ENCODE measurements at places on chromosomes 3 and 15.
A peak's percentile ranks its signal among the peaks of the same experiment; 100 is the strongest.

DNA sequence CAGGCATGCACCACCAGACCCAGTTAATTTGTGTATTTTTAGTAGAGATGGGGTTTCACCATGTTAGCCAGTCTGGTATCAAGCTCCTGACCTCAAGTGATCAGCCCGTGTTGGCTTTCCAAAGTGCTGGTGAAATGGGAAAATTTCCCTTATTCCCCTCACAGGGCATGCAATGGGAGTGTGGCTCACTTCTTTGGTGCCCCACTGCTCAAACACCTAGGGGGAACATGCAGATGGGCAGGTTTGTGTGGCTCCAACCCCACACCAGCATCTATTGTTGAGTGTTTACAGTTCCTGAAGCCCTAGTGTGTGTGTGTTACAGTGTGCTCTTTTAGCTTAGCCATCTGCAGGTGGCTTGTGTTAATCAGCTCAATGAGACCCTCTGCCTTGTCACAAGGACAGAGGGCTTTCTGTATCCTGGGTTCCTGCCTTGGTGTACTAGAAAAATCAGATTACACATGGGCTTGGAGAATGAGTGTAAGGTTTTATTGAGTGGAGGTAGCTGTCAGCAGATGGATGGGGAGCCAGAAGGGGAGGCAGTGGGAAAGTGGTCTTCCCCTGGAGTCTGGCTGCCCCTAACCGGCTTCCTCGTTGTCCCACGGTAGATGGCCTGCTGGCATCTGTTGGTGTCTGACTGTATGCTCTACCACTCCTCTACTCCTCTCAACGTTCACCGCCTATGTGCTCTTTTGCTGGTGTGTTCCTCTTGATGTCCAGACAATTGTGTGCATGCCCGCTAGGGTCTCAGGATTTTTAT, 248.1 kb upstream of the CBLB start:
- DNase-seq, result no peak

DNA sequence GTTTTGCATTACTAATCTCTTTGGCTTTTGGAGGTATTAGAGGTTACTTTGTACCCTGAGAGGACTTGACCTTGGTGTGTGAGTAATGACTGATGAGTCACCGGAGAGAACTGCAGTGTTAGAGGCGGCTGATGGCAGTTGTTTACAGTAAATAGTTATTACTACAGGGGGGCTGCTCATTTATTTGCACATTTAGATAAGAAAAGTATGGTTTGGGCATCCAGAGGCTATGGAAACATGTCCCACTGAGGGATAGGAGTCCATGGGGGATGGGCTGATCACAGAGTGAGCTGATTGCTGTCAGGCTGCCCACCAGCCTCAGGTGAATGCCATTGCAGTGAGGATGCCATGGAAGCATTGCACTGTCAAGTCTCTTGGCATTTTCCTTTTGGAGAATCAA, 17.3 kb upstream of the STAC start:
- no peak for DNase-seq

DNA sequence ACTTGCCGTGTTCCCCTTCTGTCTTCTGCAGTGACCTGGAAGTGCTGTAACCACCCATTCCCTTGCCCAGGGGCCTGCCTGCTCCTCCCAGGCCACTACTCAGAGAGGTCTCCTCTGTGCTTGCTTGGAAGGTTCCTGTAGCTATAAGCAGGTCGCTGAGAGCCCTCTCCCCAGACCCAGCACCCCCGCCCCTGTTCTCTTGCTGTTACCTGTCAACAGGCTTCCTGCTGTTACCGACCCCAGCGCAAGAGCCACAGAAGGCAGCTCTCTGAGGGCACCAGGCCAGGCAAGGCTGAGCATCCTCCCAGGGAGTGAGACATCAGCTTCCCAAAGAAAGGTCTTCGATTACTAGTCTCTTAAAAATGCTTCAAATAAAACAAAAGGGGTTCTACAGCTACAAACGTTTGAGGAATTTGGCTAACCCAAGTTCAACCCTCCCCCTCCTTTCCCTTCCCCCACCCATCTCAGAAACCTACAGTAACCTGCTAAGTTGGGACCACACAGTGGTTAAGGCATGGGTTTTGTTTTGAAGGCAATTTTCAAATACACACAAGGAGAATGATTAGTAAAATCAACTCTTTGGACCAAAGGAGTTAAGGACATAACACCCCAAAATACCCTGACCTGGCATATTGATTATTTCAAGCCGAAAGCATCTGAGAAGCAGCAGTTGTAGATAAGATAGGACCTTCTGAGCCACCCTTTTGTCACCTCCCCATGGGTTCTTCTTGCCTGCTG, 74.9 kb upstream of the MFGE8 start:
- DNase-seq, result no peak

DNA sequence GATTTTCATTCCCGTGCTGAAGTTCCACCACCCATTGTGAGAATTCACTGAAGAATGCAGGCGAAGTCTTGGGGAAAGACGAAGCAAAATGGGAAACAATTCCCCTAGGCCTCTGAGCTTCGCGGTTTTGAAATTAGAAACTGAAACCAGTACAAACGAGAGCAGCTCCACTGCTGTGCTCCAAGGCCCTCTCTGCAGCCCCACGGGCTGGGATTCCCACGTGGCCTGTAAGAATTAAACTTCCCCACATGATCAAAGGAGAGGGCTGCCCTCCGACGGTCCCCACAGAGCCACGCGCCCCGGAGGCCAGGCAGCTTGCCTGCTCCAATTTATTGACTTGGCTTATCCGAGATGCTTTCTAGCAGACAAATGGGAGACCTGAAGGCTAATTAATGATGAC, 144.0 kb downstream of the GREM1 start:
- no peak for DNase-seq

DNA sequence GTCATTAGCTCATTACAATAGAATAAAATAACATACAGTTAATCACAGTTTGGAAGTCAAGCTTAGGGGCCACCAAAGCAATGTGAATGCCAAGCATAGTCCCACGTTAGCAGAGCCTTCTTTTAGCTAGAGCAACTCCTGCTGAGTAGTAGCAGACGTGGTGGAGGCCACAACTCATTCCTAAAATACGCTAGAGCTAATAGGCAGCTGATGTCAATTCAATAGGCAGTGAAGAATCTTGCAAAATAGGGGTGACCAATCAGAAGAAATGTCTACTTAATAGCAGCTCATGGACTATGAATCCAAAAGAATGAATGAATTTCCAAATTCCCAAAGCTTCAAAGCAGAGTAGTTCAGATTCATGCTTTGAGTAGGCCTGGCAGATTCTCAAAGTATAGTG, 292.9 kb upstream of the RORA start:
- DNase-seq, result no peak

DNA sequence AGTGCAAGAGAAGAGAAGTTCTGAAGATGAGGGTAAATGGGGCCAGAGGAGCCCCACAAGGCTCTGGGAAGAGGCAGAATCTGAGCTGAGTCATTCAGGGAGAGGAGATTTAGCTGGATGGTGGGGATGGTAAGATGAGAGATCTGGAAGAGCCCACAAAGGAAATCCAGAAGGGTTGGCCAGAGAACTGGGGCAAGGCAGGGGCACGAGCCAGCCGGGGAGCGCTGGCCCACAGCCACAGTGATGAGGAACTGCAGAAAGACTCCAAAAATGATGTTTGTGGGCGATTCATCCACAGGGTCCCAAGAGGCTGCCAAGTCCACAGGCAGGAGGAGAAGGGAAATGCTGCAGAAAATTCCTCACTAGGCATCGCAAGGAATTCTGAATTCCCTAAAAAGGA, 75.9 kb upstream of the ATP2B2 start:
- no peak for DNase-seq

DNA sequence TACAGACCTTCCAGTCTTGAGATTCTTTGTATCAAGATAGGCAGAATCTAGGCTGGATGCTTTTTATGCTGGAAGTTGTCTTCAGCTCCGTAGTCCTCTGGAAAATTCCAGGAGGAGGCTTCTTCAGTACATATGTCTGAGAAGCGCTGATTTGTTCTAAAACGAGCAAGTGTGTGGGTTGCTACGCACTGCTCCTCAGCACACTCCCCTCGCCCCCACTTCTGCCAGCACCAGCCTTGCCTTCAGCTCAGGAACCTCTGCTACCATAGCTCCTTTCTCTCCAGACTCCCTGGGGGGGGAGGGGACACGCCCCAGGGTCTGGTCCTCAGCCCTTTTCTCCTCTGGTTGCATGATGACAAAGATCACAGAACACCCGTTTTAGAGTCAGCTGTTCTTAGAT, 75.5 kb upstream of the TRA2B start:
- no peak for DNase-seq

GRCh38 chr3:3589715-3590130, 209.5 kb upstream of the LRRN1 start:
- no peak for DNase-seq

DNA sequence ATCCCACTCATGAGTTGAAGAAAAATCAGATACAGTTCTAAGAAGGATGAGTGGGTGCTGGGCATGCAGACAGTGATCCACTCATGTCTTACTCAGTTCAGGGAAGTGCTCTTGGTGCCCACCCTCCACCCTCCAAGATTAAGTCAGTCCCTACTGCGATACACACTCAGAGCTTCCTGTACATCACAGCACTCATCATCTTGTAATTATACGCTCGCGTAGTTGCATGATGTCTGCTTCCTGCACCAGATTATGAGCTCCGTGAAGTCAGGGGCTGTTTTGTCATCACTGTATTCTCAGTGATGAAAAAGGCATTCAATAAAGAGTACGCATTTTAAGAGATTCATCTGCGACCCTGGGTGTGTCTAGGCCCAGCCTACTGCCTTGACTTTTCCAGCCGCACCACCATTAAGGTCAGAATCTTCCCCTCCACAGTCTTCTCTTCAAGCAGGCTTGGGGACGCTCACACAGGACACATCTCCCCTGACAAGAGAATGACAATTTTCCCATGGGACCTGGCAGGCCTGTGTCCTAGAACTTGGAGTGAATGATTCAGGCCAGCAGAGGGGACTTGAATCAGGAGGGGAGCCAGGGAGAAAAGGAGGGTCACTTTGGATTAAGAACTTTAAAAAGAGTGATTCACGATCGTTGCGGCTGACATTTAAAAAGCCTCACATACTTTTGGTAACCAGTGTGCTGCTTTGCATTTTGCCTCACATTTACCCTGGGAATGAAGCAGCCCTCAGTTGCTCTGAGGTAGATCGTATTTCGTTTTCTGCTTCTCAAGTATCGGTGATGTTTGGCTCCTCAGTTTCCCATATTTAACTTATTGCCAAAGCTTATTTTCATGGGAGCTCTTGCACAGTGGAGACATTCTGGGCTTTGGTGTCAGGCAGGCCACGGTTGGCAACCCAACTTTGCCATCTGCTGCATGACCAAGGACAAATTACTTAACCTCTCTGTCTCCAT, 7.9 kb upstream of the PDE8A start:
- DNase-seq, result no peak

DNA sequence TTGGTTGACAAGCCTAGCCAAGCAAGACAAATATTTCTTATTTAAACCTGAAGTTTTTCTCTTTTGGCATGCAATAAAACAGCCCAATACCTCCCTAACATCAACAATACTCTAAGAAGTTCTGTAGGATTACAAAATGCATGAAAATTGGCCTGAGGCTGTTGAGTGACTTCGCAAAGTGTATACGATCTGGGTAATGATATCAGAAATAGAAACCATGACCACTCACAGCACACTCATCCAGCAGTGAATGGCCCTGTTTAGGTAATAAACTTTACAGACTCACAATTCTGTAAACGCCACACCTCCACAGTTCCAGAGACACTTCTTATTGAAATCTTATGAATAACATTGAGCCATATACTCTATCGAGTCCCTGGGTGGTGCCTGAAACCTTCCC, 83.0 kb upstream of the NAALADL2 start:
- no peak for DNase-seq

- DNase-seq, result no peak
Measured at GRCh38 chr3:27696906-27697305, 25.2 kb downstream of the EOMES start.

DNA sequence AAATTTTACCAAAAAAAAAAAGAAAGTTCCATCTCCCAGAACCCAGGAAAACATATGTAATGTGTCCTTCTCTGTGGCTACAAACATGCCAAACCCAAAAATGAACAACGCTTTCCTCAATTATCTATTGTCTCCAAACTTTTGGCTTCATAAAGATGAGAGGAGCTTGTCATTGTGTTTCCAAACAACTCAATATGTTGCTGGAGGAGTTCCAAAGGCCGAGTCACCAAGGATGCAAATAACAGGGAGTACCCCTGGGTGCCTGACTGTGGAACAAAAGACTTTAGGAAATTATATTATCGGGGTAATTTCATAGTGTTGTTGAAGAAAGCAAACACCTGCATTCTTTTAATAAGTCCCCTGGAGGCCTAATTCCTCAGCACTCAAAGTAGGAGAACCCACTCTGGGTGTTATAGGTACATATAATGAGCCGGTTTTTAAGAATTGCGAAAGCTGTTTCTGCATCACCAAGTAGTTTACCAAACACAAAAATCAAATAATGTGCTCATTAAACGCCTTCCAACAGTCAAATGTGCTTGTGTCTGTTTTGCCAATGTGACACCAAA, 206.3 kb upstream of the PRICKLE2 start:
- no peak for DNase-seq

- no peak for DNase-seq
Measured at GRCh38 chr15:43871835-43872234, 45.0 kb downstream of the WDR76 start.

GRCh38 chr3:144235489-144235888, 263.9 kb downstream of the DIPK2A start:
- peak; percentile 46 for DNase-seq

- DNase-seq, result no peak
Measured at GRCh38 chr3:12752809-12753208, 6.2 kb downstream of the TMEM40 start.

DNA sequence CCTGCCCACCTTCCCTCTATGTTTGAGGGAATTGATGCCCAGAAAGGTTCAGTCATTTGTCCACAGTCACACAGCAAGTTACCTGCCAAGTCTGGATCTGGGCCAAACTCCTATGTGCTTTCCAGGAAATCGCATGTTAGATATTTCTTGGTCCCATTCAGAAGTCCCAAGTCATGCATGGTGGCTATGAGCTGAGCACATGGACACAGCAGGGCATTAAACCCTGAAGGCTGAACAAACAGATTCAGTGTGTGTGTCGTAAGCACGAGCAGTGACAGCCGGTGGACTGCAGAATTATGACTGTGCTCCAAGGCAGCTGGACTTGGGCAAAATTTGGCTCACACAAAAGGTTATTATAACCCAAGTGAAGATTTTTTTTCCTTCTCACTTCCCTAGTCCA, 11.4 kb upstream of the SLC6A6 start:
- peak; percentile 15 for DNase-seq

- DNase-seq, result no peak
Measured at GRCh38 chr15:68646156-68646555, 67.4 kb downstream of the CORO2B start.

DNA sequence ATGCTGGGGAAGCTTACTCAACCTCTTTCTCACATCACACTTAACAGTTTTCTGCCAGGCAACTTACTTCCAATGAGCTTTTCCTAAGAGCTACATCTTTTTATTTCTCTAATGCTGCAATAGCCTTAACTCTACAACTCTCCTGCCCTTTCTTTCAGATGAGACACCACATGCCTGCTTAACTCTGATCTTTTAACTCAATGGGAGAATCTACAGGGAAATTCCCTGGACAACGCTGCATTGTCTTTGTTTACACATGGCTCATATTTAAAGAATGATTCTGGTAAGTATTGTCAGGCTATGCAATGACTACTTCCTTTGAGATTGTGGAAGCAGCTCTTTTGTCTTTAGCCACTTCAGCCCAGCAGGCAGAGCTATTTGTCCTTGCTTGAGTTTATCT, 353.1 kb upstream of the BCHE start:
- DNase-seq, result no peak

GRCh38 chr3:152388631-152389030, 119.9 kb downstream of the MBNL1 start:
- no peak for DNase-seq

- no peak for DNase-seq
Measured at GRCh38 chr3:156298938-156299337, 178.6 kb downstream of the KCNAB1 start.

GRCh38 chr3:45154641-45155147, 8.5 kb upstream of the CDCP1 start:
- DNase-seq, result no peak
